ENCODE measurements at places on chromosomes 7 and 10.
A peak's percentile ranks its signal among the peaks of the same experiment; 100 is the strongest.

GRCh38 chr7:77606562-77606961, 69.5 kb downstream of the PTPN12 start:
- no peak for DNase-seq

DNA sequence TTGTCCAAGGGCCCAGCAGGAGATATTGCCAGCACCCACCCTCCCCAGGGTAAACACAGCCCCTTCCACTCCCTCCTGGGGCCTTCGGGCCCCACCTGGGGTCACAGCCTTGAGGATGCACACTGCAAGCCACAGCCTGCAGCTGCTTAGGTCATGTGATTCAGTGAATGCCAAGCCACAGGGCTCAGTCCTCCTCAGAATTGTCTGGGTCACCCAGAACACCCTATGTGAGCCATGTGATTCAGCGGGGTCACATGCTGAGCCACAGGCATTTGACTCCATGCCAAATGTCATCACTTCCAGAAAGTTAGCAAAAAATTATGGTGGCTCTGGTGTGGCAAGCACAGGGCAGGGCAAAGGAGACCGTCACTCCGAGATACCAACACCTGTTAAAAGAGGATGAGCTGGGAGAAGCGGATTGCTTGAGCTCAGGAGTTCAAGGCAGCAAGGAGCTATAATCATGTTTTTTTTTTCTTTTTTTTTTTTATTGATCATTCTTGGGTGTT, 17.2 kb upstream of the PSAP start:
- no peak for DNase-seq

DNA sequence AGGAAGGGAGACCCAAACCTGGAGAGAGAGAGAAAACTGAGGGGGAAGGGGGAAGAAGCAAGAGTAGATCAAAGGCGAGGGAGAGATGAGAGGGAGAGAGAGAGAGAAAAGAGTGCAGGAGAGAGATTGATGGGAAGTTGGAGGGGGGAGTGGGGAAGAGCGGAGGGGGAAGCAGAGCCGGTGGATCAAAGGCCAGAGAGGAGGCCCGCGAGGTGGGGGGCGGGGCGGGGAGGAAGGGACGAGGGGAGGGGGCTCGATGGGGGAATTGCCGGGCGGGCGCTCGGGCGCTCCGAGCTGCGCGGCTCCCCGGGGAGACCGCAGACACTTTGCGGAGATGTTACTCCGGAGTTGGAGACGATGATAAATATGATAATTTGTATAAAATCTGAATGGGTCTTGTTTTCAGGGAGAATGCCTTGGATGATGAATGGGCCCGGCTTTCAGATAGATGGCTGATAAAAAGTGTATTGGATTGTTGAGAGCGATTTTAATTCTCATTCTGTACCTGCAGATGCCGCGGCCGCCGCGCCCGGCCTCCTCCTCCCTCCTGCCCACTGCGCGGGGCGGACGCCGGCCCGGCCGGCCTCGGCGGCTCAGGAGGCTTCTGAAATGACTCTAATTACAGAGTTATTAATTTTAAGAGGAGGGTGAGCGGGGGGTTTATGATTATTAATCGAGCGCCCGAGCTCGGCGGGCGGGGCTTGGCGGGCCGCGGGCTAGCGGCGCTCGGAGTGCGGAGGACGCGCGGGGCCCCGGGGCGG, 21.4 kb upstream of the PAX2 start:
- no peak for DNase-seq

- DNase-seq: no peak
Observed at GRCh38 chr7:26508917-26509316, 217.3 kb downstream of the SNX10 start.

DNA sequence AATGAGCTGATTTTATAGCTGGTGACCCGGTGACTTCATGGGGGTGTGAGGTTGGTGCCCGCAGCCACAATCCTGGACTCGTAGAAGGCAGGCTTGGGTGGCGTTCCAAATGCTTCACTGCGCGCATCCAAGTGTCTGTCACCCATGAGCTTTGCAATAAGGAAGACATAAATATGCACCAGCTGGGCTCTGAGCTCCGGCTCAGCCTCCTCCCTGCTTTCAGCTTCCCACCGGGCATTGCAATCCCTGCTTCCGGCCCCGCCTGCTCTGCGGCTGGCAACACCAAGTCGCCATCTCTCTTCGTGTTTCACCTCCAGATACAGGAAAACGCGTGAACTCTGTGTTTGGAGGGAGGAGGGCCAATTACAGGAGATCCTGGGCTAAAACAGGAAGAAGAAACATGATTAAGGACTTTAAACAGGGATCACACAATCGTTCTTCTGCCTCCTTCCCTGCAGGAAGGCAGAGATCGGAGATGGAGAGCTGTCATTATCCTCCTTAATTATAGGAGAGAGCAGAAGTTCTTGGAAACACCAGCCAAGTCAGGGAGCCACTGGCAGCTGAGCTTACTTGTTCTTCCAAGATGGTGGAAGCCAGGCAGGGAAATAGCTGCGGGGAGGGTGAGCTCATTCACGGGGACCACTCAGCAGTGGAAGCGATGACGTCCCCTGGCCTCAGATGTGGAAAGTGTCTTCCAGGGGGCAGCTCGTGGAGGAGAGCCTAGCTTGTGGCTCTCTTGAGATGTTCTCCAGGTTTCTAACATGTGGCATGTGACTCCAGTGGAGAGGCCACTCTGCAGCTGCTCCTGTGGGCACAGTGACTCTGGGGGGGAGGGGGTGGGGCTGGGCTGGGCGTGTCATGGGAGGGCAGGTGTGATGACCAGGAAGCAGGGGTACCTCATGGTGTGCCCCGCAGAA, 134.9 kb downstream of the CAMK1D start:
- peak; percentile 83 for DNase-seq

- no peak for DNase-seq
Observed at GRCh38 chr7:137768366-137768765, 78.4 kb downstream of the DGKI start.

GRCh38 chr10:77590344-77591237, 47.0 kb downstream of the KCNMA1 start:
- no peak for DNase-seq

GRCh38 chr7:151927011-151927410, 29.2 kb upstream of the GALNTL5 start:
- no peak for DNase-seq

DNA sequence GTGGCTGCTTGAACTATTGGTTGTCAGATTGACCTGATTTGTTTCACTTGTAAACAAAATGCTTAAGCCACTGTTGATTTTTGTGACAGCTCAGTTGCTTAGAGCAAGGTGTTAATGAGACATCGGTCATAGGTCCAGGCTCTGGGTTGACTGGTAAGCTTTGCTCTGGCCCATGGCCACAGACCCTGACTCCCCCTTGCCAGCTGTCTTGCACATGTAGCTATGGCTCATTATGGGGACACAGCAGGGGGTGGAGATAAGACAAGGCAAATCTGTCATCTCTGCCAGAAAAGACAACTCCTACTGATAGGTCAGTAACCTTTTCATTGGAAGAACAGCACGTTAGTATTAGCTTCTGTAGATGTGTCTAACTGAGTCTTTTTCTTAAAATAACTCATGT, 95.3 kb downstream of the KAT6B start:
- DNase-seq: no peak

GRCh38 chr7:79507131-79507530, 53.7 kb upstream of the MAGI2 start:
- no peak for DNase-seq

- no peak for DNase-seq
Observed at GRCh38 chr7:135808206-135808605, 59.6 kb upstream of the FAM180A start.

DNA sequence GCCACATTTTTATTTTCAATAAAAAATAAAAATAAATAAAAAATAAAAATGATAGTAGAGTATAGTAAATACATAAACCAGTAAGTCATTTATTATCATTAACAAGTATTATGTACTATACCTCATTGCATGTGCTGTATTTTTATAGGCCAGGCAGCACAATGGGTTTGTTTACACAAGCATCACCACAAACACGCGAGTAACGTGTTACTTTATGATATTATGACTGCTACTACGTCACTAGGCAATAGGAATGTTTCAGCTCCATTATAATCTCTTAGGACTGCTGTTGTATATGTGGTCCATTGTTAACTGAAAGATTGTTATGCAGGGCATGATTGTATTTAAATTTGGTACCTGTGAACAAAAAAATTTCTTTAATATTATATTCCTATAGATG, 20.8 kb upstream of the SDHAF3 start:
- no peak for DNase-seq

DNA sequence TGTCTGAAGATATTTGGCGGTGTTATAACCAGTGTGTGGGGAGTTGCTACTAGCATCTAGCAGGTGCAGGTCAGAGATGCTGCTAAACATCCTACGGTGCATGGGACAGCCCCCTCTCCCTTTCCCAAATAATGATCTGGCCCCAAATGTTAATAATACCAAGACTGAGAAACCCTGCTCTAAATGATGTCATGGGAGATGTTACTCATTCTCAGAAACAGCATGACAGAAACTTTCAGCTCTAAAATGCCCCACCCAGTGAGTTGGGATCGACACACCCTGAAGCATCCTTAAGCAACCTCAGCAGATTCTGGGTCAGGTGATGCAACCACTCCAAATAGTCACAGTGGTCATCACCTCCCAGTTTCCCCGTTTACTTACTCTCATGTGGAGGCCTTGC, 108.8 kb upstream of the MPP7 start:
- DNase-seq: no peak

- DNase-seq: no peak
Observed at GRCh38 chr10:14399641-14400040, 68.9 kb upstream of the FRMD4A start.

- peak; percentile 76 for DNase-seq
Observed at GRCh38 chr7:68176974-68177373, 1180.3 kb downstream of the TYW1 start.

Data from D341Med (cell line).